Naive thymus-derived CD4-positive, alpha-beta T cell (primary cell): ENCODE measurements at places on chromosomes 7 and 10.

DNA sequence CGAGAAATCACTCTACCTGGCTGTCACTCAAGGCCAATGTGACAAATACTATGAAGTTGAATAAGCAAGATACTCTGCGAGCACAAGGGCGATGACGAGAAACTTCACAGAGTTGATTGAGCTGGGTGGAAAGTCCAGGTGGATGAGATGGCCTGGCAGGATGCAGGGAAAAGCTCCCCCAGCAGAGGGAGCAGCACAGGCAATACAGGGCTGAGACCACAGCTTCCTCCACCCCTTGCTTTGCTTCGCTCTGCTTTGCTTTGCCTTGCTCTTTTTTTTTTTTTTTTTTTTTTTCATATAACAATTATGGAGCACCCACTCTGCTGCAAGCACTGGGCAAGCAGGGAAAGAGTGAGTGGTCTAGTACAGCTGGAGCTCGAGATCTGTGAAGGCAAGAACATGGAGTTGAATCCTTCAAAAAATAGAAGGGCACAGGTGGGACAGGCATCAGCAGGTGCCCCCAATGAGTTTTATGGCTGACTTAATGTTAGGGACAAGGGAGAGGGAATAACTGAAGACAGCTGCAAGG, 88.3 kb downstream of the CABCOCO1 start:
- peak; percentile 49 for DNase-seq

DNA sequence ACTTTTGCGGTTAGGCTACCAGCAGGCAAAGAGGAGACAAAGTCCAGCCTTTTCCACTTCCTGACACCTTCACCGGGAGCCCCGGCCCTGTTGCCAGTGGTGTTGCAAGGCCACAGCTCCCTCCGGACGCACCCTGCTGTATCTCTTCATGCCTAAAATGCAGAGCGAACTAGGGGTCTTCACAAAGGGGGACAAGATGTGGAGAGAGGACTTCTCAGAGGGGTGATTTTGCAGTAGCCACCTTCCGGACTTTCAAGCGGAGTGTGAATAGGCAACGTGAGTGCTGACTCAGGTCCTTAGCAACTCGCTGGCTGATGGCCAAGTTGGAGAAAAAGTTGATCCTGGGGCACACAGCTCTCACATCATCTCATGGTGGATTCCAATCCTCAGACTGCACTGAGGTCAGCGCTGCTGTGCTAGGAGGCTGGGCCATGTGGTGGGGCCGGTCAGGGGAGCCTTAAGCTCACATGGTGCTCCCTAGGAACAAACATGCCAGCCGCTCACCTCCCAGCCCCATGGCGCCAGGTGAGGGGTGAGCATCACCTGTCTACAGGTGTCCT, 166.3 kb downstream of the LCOR start:
- DNase-seq, result no peak

GRCh38 chr7:141844256-141844655, 3.0 kb upstream of the PRSS37 start:
- no peak for DNase-seq

DNA sequence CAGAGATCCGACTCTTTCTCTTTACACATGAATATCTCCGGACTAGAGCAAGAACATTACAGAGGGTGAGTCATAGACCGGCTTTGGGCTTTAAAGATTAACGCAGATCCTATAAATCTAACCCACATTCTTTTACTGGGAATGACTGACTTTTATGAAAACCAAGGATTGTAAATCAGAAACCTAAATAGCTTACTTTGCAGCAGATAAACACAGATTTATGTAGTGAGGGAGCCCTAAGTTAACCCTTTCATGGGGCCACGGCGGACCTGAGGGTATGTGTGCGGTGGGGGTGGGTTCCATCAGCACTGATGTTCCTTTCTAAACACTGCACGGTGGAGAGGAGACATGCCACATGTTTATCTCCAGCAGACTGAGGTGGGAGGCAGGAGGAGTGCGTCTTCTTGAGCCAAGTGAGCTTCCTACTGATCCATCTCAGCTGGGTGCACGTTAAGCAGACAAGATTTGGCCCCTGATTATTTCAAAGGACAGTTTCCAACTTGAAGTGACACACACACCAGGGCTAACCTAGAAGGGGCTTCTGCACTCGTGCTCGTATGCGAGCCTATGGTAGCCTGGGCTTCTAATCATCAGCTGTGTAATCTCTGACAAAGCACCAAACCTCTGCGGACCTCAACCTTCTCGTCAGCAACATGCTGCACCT, 127.6 kb downstream of the WDR11 start:
- DNase-seq, result no peak

DNA sequence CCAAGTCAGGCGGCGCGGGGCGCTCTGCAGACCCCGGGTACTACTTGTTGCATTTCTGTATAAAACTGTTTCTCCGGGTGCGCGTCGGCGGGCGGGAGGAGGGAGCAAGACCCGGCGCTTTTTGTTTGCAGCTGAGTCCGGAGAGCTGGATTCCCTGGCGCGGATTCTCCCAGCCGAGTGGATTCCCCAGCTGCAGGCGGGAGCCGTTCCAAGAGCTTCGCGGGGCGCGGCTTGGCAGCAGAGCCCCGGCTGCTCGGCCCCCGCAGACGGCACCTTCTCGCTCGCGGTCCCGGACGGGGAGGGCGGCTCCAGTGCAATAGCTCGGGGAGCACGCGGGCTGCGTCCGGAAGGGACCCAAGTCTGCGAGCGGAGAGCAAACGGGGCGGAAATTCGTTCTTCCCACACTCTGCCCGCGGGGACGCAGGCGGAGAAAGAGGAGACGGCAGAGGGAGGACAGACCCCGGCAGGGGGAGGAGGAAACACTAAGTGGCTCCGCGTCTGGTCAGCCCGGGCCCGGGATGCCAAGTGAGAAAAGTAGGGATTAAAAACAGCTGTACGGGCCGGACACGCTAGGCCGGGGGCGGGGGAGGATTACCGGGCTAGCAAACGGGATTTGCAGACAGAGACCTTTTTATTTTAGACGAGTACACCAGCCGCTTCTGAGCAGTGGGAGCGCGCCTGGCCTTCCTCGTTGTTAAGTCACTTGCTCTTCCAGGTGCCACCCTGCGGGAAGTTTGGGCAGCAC, at the start of gene TRIL:
Gene TRIL, minus strand, starts transcription at position 96 of the 745 bp plus-strand sequence. CDS start 284 bp downstream, outside the sequence.
- DNase-seq, result no peak

- no peak for DNase-seq
Observed at GRCh38 chr10:100347568-100348195, 649 bp downstream of the SCD start.

DNA sequence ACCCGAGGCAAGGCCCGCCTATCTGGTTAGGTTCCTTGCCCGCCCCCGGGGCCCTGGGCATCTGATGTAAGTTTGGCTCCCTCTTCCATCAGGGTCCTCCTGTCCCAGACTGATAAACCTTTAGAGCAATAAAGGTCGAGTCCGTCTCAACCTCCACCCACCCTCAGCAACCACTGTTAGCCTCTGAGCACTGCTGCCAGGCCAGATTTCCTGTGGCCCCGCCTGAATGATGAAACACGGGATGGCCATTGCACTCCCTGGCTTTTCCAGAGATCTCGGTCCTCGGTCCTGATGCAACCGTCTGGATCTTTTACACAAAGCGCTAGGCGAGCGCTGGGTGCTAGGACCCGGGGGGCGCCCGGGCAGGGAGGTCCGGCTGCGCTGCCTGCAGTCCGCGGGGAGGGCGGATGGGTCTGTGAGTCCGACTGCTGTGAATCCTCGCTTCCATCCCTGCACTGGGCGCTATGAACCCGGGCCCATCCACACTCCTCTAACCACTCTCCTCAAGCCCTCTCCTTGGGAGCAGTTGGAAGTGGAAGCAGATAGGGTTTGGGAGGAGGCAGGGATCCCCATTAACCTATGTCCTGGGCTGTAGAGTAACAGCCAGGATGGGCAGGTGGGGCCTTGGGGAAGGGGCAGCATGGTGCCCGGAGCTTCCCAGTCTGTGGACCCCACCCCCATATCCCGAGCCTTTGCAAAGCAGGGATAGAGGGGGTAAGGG, 875 bp upstream of the DDIT4 start:
- DNase-seq, result peak; percentile 21

- no peak for DNase-seq
Observed at GRCh38 chr7:148121847-148122246, 468.7 kb upstream of the C7orf33 start.

DNA sequence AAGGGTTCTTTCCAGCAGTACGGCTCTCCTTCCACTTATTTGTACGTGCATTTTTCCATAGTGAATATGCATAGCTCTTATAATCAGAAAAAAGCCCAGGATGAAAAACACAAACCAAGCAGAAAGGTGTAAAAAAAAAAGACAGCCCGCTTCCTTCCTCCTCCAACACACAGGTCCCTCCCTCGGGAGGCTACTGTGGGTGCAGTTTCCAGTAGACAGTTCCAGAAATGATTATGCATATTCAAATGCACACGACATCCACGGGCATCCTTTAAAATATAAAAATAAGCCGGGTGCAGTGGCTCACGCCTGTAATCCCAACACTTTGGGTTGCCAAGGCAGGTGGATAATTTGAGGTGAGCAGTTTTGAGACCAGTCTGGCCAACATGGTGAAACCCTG, 59.9 kb downstream of the TNRC18 start:
- no peak for DNase-seq
